ENCODE measurements at places on chromosomes 12 and 14. TPM values are rescaled to one million over a fixed set of nuclear protein-coding genes. Genes with fewer than 3 reads are reported as not detected.

The POTEG gene
- total RNA-seq, result not detected

The NDUFB1 gene
- 205 TPM for total RNA-seq

The AQP2 gene
- total RNA-seq, result not detected

The BLTP3B gene
- 56.9 TPM for total RNA-seq

The SRRM4 gene
- not detected for total RNA-seq

The SYT1 gene
- 2.0 TPM for total RNA-seq

The KLRB1 gene
- not detected for total RNA-seq

The ALKBH1 gene
- total RNA-seq, result 12.6 TPM

The BAZ1A gene
- total RNA-seq, result 61.1 TPM
